ENCODE measurements at places on chromosomes 16 and 17.

DNA sequence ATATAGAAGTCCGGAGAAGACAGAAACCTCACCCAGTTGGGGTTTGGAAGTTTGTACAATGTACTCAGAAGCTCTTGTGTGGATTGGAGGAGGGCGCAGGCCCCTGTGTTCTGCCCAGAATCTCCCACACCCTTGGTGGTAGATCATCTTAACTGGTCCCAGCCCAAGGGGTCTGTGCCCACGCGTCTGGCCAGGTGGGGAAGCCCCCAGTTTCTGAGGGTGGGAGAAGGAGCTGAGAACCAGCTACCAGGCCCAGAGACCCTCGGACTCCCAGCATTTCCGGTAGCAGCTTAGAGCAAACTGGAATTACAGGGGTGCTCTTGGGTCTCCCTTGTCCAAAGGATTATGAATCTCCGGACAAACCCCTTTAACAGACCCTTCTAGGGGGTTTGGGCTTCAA is 2.3 kb upstream of the PPP1R9B start:
- DNase-seq: no peak

- no peak for DNase-seq
These were observed 3.4 kb downstream of the ADAM11 start for GRCh38 chr17:44761932-44762810.

DNA sequence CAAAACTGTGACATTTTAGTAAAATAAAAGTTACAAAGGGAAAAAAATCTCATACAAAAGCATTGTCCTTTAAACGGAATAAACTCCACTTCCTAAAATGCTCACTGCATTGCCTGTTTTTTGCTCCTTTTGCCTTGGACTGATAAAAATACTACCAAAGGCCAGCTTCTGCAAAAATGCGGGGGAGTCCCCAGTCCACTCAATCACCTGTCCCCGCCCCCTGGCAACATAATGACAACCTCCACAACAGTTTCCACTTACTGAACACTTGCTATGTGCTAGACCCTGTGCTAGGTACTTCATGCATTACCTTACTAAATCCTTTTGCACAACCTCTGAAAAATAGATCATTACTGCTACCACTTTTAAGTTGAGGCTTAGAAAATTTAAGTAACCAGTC is 172.7 kb upstream of the CCL2 start:
- no peak for DNase-seq

GRCh38 chr17:58960068-58960467 is 146.6 kb downstream of the TRIM37 start:
- no peak for DNase-seq

DNA sequence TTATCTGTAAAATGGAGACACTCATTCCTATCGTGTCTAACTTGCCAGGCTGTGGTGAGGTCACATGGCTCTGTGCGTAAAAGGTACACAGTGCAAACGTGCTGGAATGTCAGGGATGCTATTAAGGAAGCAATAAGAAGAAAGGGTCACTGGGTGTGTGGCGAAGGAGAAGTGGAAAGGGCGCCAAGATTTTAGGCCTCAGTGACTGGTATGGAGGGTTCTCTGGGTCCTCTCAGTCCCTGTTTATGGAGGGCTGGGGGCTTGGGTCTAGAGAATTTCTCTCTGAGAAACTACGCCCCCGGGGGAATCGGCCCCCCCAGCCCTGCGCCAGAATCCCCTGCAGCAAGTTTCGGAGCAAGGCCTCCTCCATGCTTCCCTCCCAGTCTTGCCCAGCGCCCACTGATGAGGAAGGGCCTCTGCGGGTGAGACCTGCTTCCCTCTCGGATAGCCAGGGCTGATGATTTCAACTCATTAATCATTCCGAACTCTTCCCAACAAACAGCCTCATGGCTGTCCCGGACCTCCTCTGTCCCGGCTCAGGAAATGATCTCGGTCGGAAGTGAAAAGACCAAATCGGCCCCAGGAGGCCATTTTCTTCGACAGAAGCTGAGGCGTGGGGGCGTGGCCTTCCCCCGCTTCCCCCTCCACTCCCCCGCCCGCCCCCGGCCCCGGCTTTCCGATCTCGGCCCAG is 1.2 kb upstream of the HEXIM1 start:
- no peak for DNase-seq

GRCh38 chr17:73803964-73804435 is 159.8 kb upstream of the SDK2 start:
- no peak for DNase-seq

DNA sequence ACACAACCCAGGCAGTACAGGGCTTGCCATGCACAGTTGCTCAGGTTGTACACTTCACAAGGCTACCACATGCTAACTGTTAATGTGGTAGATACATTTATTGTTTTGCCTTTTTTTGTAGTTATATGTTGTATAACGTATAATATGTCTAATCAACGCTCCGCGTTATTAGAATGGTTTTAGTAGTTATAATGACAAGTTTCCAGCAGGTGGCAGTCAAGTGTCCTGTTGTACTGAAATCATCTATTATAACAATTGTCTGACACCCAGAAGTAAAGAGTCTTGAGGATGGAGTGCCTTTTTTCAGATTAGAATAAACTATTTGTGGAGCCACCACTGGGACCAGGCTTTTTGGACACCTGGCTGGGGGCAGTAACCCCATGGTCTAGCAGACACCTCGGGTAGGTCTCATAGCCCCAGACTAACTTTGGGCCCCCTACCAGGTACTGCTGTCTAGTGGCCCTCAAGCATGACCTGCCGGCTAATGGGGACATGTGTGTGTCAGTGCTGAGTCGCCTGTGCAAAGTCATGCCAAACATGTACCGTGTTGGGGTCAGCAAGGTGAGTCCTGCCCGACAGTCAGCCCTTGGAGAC is 32.8 kb downstream of the MYO15A start:
- DNase-seq: no peak

GRCh38 chr17:385178-385835 is 32.7 kb upstream of the RPH3AL start:
- DNase-seq: peak; percentile 24

- DNase-seq: no peak
These were observed 579.2 kb upstream of the PSMD7 start for GRCh38 chr16:73717266-73717974.

- DNase-seq: no peak
These were observed 39.4 kb upstream of the DHX8 start for GRCh38 chr17:43444223-43445008.

- DNase-seq: no peak
These were observed 475.9 kb downstream of the GRIN2A start for GRCh38 chr16:9706217-9706836.

DNA sequence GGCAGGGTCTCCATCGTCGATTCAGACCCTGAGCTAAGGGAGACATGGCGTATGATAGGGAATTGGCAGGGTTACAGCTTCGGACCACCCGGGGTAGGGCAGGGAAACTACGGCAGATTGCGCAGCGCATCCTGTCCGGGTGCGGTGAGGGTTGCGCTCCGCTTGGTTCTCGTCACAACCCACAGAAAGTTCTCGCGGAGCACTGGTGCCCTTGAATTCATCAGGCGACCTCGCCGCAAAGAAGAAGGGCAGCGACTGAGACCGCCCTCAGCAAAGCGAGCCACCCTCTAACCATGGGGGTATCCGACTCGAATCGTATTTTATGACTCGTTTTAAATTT is 1.2 kb downstream of the HS3ST3B1 start:
- peak; percentile 63 for DNase-seq

- no peak for DNase-seq
These were observed 8.1 kb downstream of the GLIS2 start for GRCh38 chr16:4323845-4324488.

DNA sequence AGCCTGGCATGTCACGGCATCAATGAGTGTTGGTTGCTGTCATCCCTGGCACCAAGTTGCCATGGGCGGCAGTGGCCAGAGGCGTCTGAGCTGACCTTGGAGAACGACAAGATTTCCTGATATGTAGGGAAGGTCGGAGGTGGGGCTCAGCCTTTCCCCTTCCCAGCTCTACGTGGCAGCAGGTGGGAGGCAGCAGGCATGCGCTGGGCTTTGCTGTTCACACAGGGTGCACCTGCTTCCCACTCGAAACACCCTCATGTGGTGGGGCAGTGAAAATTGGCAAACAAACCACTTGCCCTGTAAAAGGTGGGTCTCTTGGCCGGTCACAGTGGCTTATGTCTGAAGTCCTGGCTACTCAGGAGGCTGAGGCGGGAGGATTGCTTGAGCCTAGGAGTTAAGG is 12.3 kb upstream of the TFAP4 start:
- no peak for DNase-seq

DNA sequence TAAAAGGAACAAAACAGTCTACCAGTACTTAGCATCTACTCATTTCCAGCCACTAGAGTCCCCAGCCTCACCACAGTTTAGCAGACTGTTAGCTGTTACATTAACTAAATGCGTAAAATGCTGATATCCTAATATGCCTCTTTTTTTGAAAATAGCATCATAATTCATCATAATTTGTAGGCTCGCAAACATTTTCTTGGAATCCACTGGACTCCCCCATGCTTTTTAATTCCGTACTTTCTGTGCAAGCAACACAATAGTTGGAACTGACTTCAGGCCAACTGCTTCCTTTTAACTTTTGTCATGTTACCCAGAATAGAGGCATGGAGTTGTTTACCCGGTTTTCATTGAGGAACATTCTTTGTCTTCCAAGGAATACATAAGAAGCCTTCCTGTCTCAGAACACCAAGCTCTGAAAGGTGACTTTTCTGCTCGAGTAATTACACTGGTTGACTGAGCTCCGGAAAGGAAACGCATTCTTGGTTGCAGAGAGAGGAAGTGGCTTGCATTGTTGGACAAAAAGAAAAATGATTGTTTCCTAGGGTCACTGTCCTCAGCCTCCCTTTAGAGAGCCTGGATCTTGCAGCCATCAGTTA is 30.9 kb upstream of the SEC14L1 start:
- DNase-seq: no peak

DNA sequence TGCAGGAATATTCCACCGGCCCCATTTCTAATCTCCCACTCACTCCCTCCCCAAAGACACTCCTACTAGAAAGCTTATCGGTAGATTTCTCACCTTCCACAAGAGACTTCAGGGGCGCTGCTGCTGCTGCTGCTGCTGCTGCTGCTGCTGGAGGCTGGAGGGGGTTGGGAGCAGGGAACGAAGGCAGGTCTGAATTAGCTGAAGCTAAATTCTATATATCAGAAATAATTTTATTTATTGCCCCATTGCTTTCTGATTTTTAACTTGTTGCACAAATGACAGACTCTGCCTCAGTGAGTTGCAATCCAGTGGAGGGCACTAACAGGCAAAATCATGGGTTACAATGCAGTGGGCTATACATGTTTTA is 25.8 kb upstream of the HLF start:
- DNase-seq: no peak

DNA sequence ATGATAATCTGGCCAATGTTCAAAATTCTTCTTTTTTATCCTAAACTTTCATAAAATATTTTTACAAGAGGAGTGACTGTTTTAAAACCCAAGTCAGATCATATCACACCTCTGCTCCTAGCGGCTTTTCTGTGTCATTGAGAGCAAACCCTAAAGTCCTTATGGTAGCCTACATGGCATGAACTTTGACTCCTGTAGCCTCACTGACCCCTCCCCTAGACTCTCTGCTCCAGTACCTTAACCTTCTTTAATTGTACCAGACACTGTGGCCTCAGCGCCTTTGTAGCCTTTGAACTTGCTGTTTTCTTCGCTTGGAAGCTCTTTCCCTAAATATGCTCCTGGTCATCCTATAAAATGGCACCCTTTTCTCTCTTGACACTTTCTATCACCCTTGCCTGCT is 7.3 kb upstream of the SMPD3 start:
- DNase-seq: no peak

DNA sequence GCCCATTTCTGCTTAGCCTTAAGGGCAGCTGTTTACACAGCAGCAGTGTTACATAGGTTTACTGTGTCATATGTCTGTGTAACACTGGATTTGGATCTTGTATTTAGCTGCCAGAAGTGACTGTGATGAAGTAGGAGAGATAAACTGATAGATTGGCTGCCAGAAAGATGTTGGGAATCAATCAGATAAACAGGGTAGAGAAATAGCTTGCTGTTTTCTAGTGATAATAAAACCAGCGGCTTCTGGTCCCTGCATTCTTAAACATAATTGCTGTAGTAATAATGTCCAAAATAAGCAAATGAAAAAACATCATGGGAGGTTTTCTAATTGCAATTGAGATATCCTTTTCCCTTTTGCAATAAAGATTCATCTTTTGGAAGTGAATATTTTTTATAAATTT is 68.7 kb downstream of the AATF start:
- no peak for DNase-seq
